ENCODE measurements at places on chromosomes 16 and 17.
A peak's percentile ranks its signal among the peaks of the same experiment; 100 is the strongest.

DNA sequence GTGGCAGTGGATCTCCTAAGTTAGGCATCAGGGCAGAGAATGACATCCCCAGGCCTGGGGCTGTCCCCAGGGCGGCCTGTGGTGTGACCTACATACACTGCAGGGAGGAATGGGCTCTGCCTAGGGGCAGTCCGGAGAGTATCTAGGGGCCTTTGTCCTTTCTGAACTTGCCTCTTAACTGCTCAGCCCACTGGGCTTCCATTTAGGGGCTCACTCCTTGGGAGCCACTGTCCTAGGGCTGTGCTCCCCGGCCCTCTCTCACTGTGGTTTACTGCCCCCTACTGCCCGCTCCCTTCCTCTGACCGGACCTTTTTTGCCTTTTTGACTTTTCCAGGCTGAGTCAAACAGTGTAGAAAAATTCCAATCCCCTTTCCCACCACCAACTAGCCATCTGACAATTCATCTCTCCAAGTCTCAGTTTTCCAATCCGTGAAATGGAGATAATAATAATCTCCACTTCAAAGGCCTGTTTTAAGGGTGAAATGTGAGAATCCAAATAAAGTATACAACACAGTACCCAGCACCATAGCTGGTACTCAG, 66.8 kb downstream of the DNAH3 start:
- DNase-seq = peak; percentile 26

GRCh38 chr16:74951206-74951605, 33.7 kb downstream of the WDR59 start:
- DNase-seq = no peak

GRCh38 chr16:89507214-89507833, 879 bp upstream of the SPG7 start:
- DNase-seq = no peak

DNA sequence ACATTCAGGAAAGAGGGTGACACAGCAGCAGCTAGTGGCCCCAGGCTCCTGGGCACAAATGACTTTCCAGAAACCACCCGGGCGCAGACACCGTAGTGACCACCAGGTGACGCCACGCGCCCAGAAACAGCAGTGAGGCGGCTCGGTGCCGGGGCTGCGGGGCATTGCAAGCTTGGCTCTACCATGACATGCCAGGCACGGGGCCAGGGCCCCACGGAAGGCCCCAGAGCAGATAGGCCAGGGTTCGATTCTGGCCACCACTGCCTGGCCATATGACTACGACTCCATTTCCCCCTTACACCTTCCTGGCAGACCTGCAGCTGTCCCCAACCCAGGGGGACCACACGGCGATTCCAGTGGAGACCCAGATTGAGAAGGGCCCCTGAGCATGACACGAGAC, 6.7 kb downstream of the RHBDF1 start:
- DNase-seq = peak; percentile 84

GRCh38 chr17:69511250-69511649, 96.8 kb downstream of the MAP2K6 start:
- no peak for DNase-seq

GRCh38 chr17:77258638-77259037, 117.9 kb downstream of the SEC14L1 start:
- no peak for DNase-seq

DNA sequence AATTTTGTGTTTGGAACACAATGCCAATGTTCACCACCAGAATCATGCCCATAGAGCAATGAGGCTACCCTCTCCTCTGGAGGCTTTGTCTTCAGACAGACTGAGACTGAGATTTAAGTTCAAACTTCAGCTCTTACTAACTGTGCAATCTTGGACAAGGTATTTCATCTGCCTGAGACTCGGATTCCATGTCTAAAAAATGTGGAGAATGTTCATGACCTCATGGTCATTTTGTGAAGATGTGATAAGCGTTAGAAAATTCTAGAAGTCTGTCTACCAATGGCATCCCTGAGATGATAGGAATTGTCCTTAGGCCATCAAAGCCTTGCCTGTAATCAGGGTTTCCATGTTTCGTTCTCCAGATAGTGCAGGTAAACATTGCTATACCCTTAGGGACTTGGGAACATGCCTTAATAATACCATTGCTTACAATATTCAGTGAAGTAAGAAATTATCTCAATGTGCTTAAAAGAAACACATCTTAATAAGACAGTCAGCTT, 388.2 kb upstream of the MAF start:
- DNase-seq = no peak

GRCh38 chr17:37106049-37106448, 157.3 kb downstream of the AATF start:
- no peak for DNase-seq

DNA sequence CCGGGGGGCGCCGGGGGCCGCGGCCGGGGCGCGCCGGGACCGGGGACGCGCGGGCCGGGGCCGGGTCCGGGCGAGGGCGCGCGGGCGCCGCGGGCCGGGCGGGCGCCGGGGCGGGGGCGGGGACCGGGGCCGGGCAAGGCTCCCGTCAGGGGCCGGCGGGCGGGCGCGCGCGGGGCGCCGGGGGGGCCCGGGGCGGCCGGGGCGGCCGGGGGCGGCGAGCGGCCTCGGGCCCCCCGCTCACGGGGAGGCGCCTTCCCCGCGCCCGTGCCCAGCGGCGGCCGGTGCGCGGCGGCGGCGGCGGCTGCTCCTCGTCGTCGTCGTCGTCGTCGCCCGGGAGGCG, 563 bp downstream of the ZCCHC14 start:
- no peak for DNase-seq

- no peak for DNase-seq
These were observed 8.7 kb downstream of the VASN start for GRCh38 chr16:4380119-4381063.

DNA sequence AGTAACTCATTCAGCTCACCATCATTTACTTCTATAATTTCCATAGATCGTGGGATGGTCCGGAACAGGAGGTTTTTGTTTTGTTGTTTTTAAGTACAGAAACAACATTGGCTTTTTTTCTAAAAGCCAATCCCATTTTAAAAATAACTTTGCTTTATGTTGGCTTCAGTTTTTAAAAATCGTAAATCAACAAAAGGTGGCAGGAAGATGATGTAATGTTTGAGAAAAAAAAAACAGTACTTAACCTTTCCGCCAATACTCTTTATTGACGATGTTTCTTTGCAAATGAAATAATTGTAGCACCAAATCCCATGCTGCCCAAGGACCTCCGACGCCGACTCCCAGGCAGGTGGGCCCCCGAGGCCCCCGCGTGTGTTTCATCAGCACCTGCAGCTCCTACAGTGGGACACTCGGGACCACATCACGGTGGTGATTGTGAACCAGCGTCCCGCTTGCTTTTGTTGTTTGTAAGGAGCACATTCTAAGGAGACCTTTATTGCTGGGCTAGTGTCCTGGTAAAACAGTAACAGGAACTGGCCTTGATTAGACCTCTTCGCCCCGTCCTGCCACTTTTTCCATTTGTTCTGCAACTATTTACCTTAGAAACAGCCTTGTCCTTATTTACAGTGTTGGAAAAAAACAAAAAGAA, 140.2 kb upstream of the CHMP6 start:
- DNase-seq = no peak

GRCh38 chr16:27233731-27234130, 30.4 kb downstream of the KDM8 start:
- no peak for DNase-seq

- DNase-seq = no peak
These were observed 65.3 kb downstream of the SLC39A11 start for GRCh38 chr17:73027130-73027741.

GRCh38 chr16:68072038-68072695, 13.0 kb upstream of the NFATC3 start:
- DNase-seq = no peak

- DNase-seq = no peak
These were observed 34.4 kb downstream of the NLRC3 start for GRCh38 chr16:3542601-3543373.

DNA sequence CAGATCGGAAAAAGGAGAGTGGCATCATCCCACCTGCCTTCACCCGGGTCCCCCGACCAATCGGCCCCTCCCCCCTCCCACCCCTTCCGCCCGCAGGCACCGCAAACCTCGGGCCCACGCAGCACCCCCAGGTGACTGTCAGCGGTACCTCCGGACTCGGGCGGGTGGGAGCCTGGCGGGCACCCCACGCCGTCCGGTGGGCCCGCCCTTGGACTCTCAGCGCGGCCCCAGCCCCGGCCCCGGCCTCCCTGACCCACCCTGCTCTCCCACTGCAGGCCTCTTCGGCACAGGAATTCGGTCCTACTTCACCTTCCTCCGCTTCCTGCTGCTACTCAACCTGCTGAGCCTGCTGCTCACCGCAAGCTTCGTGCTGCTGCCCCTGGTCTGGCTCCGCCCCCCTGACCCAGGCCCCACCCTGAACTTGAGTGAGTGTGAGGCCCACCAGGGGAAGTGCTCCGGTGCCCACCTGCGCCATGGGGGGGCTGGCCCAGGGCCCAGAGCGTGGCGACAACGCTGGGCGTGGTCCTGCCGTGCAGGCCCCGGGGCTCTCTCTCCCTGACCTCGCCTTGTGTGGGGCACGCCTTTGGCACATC, 1.6 kb downstream of the TMC8 start:
- peak; percentile 65 for DNase-seq

- DNase-seq = no peak
These were observed 71.5 kb downstream of the RGS9 start for GRCh38 chr17:65208717-65209116.

DNA sequence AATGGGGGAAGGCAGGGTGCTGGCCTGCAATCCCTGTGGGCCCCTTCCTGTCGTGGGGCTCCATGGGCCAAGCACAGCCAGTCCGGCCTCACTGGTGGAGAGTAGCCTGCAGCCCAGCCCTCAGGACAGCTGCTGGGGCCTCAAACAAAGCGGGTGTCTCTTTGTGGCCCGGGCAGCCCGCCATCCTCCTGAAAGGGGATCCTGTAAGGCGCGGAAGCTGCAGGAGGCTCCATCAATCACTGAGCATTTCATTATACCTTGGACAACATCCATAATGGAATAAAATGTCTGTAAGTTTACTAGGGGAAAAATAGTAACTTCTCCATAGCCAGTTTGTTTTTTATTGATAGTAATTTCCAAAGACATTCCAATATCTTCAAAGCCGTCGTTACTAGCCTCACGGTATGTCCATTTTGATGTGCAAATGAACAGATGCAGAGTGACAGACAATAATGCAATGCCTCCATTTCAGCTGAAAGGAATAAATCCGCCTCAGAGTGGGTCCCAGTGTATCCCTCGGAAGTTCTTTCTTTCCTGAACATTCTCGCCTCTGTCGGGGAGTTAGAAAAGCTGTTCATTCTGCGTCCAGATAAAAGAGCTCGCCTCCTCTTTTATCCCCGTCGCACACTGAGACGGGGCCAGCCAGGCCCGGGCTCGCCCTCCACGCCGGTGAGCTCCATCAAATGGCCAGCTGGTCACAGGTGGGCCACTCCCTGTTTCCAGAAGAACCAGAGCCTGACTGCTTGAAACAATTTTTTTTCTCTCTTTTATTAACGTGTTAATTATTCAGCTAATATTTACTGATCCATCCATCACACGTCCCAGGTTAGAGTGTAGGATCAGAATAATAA, 14.4 kb downstream of the WSCD1 start:
- DNase-seq = no peak

DNA sequence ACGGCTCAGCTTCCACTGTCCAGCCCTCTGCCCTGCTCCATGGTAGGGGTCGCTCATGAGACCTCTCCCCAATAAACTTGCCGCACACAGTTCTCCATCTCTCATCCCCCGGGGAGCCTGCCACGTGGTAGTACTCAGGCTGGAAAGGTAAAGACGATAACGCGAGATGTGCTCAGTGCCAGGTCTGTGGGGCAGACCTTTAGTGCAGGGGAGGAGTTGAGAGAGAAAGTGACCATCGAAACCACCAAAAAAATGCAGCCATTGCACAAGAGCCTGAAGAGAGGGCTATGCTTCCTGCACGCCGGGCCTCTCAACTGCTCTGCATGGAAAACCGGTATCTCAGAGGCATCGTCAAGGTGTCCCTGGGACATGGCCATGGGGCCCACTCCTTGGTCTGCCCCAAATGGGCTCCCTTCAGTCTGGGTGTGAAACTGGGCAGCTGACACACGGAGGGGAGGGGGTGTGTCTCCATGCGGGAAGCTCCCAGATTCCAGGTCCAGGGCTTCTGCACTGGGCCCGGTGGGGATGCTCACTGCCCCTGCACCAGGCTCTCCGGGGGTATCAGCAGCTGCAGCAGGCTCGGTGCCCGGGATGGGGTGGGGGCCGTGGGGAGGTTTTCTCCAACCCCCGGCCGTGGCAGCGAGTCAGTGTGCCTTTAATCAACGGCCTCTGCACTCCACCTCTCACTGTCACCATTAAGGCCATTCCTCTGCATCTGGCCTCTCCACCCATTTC, 4.7 kb upstream of the AANAT start:
- no peak for DNase-seq

- no peak for DNase-seq
These were observed 557.4 kb upstream of the ZFHX3 start for GRCh38 chr16:73605309-73605708.

DNA sequence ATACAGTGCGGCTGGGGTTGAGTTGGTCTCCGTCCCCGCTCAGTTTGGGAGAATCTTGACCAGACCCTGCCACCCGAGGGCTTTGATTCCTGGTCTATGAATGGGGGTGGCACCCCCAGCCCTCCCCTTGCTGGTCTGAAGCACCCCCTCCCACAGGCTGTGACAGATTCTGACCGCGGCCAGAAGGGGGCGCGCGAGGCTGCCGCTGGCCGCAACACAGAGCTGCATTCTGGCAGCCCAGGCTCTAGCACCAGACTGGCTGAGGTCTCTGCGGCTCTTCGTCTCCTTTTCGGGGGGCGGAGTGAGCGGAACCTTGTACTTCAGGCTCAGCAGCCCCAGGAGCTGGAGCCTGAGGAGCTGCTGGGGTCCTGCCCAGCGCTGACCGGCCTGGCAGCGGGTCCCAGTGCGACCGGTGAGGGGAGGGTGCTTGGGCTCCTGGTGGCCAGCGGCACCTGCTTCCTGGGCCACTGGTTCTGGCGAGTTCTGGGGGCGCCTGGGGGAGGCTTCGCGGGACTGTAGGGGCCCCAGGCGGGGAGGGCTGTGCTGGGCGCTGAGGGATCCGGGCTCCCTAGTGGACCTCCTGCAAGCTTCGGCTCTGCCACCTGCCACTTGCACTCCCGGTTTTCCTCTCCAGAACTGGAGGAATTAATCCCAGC, 1011.6 kb downstream of the KCNJ18 start:
- no peak for DNase-seq

DNA sequence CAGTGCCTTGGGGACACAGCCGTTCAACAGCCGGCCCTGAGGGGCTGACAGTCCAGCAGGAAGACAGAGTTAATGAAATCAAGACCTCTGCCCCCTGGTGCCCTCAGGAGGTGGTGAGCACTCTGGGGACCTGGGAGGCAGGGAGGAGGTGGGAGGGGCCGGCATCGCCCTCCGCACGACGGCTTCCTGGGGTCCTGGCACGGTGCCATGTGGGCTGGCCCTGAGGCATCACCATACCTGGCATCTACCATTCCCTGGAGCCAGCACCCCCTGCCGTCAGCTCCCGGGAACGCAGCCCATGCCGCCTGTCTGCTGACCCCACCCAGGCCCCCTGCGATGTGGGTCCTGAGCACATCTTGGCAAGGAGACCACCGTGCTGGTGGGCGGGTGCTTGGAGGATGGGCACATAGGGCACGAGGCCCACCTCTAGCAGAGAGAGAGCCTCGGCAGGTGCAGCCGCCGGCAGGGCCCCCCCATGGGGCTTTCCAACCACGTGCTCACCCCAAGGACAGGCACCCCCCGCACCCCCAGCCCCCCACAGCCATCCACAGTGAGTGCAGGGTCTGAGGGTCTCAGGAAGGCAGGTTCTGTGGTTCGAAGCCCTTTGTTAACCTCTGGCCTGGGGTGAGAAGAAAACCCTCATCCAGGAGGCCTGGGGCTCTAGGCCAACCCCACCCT, 52.5 kb downstream of the ZFPM1 start:
- DNase-seq = peak; percentile 54
